SK-N-SH treated with all-trans-retinoic acid at 6 μM for 48 hours (cell line): ENCODE measurements at places on chromosomes 13 and 19.
A peak's percentile ranks its signal among the peaks of the same experiment; 100 is the strongest.

- no peak for ATAC-seq
These were observed 4.0 kb downstream of the POSTN start for GRCh38 chr13:37594550-37594949.

GRCh38 chr19:49142866-49143335 is 12.3 kb downstream of the HRC start:
- peak; percentile 99 for ATAC-seq

- ATAC-seq, result no peak
These were observed 63.7 kb downstream of the KL start for GRCh38 chr13:33079960-33080359.

DNA sequence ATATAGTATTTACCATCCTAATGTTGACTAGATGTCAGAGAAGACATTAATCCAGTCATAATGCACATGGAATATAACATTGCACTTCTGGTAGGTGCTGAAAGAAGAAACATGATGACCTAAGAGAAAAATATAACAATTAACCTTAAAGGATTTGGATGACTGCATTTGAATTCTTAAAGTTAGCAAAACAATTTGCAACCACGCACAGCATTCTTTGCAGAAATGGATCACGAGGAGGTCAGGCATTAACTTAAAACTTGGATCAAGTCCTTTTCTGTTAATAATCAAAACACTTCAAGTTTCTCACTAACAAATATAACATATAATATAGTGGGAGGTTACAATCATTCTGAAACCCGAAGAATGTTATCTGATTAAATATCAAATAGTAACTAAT is 525.0 kb upstream of the SLITRK6 start:
- ATAC-seq, result no peak

- ATAC-seq, result no peak
These were observed 1.3 kb downstream of the FAM174C start for GRCh38 chr19:1276628-1277022.

GRCh38 chr13:61695147-61695546 is 279.5 kb upstream of the PCDH20 start:
- no peak for ATAC-seq

DNA sequence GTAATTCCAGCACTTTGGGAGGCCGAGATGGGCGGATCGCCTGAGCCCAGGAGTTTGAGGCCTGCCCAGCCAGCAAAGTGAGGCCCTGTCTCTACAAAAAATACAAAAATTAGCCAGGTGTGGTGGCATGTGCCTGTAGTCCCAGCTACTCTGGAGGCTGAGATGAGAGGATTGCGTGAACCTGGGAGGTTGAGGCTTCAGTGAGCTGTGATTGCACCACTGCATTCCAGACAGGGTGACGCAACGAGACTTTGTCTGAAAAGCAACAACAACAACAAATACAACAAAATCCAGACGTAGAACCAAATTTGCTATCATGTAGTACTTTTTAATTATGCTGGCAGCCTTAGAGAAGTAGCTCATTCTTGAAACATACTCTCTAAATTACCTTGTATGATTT is 277.1 kb downstream of the KLF5 start:
- ATAC-seq, result no peak

DNA sequence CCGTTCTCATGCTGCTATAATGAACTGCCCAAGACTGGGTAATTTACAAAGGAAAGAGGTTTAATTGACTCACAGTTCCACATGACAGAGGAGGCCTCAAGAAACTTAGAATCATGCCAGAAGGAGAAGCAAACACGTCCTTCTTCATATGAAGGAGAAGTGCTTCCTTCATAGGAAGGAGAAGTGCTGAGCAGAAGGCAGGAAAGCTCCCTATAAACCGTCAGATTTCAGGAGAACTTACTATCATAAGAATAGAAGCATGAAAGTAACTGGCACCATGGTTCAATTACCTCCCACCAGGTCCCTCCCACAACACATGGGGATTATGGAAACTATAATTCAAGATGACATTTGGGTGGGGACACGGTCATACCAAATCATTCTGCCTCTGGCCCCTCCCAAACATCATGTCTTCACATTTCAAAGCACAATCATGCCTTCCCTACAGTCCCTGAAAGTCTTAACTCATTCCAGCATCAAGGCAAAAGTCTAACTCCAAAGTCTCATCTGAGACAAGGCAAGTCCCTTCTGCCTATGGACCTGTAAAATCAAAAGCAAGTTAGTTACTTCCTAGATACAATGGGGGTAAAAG is 10.6 kb downstream of the ACOD1 start:
- no peak for ATAC-seq

- no peak for ATAC-seq
These were observed 6.7 kb downstream of the NAPSA start for GRCh38 chr19:50358483-50359327.

DNA sequence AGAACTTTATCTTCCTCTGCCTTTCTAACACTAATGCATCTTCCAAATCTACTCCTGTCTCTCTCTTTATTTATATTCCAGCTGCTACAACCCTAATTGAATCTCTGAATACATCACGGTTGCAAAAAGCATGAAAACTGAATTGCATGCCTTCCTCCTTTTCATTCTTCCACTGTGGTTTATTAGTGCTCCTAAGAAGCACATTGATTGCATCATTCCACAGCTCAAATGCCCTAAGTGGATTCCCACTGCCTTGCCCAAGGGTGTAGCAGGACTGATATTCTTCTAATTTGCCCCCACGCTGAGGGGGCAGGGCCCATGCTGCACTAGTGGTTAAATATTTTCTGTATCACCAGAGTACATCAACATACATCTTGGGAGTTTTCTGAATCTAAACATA is 640.8 kb downstream of the EFNB2 start:
- no peak for ATAC-seq

GRCh38 chr13:30299786-30300185 is 7.6 kb downstream of the KATNAL1 start:
- no peak for ATAC-seq

GRCh38 chr13:42650506-42650905 is 76.6 kb downstream of the TNFSF11 start:
- ATAC-seq, result peak; percentile 56

DNA sequence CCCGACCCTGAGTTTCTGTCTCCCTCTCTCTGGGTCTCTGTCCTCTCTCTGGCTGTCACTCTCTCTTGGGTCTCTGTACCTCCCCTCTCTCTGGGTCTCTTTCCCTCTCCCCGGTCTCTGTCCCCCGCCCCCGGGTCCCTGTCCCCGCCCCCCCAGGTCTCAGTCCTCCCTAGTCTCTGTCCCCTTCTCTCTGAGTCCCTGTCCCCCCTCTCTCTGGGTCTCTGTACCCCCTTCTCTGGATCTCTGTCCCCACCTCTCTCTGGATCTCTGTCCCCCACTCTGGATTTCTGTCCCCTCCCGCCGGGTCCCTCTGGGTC is 2.3 kb upstream of the FTL start:
- ATAC-seq, result no peak

GRCh38 chr13:42808341-42808940 is 27.1 kb downstream of the FAM216B start:
- peak; percentile 45 for ATAC-seq

DNA sequence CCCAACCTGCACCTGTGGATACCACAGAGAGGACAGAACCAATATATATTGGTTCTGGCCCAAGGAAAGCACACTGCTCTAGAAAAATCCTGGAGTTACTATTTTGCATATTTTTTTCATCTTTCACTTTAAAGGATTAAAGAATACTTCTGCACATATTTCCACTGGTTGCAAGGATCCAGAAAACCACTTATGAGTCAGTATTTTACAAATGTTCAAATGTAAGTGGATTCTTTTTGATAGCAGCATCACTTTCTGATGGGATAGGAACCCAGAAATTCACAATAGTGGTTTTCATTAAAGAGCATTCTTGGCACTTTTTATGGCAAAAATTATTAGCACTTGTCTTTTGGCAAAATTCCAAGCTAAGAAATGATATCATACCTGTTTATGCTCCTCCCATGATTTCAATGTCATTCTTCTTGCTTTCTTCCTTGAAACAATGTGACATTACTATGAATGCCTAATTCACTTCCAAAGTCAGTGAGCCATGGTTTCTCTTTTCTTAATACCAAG is 38.2 kb downstream of the MZT1 start:
- 0 out of 3 replicates have a peak, but pooled peaks have one; percentile 22 for ATAC-seq

DNA sequence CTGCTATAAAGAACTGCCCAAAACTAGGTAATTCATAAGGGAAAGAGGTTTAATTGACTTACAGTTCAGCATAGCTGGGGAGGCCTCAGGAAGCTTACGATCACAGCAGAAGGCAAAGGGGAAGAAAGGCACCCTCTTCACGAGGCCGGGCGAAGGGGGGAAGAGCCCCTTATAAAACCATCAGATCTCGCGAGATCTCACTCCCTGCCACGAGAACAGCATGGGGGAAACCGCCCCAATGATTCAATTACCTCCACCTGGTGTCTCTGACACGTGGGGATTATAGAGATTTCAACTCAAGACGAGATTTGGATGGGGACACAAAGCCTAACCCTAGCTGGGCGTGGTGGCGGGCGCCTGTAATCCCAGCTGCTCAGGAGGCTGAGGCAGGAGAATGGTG is 42.8 kb downstream of the SLC6A16 start:
- no peak for ATAC-seq

DNA sequence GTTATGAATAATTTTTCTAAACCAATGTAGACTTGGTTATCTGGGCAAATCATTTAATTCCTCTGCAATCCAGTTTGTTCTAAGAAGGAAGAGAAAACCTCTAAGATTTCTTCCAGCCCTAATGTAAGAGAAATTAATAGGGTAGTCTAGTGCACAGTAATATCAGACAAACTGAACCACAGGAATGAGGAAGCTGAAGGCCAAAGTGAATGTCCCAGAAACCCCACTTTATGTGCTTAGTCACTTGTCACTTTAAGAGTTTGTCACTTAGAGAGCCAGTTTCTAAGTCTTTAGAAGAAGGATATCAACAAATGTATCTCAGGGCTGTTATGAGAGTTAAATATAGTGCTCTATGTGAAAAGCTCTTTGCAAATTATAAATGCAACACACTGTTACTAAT is 750.6 kb downstream of the DIAPH3 start:
- ATAC-seq, result peak; percentile 46; the same call in 2 of the 3 replicates

GRCh38 chr19:1244693-1245451 is 3.3 kb downstream of the ATP5F1D start:
- no peak for ATAC-seq

- no peak for ATAC-seq
These were observed 339.9 kb downstream of the SLC7A1 start for GRCh38 chr13:29255567-29255966.

GRCh38 chr13:24234200-24234915 is 73.8 kb downstream of the SPATA13 start:
- no peak for ATAC-seq

DNA sequence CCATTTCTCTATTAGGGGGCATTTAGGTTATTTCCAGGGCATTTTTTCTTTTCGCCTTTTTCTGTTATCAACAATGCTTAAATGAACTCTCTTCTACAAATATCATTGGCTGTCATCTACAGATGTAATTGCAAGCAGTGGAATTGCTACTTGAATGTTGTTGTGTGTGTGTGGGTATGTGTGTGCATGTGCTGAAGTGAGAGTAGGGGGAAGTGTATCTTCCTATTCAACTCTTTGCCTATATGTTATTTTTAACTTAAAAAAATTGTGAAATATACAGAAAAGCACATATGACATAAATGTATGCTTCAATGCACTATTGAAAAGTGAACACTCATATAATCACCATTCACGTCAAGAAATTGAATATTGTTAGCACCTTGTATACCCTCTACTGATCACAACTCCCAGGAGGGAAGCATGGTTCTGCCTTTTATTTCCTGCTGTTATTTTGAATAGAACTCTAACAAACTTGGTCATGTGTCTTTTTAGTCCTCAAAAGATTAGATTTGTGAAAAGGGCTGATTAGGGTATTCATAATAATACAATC is 24.7 kb downstream of the WDFY2 start:
- ATAC-seq, result no peak

DNA sequence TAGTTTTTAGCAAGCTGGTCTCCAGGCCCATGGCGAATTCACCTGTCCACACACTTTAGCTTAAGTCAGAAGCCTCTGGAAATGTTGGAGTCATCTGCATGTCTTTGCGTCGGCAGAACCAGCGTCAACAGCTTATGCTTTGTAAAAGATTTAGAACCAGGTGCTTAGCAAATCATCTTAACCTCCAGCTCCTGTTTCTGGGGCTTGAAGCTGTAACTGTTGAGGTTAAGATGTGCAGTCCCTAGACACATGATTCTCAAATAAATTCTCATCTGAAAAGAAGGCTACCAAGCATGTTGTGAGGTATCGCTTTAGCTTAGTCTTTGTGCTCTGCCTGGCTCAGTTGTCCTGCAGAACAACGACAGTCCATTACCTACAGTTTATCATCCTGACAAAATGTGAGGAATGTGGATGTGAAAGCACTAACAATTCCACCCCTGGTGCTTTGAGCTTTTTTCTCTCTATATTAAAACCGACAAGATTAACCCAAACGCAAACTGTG is 4.4 kb downstream of the EFNB2 start:
- no peak for ATAC-seq

GRCh38 chr19:17946965-17947784 is 14.4 kb downstream of the CCDC124 start:
- ATAC-seq, result peak; percentile 68

GRCh38 chr13:113926951-113927660 is 46.8 kb downstream of the C13orf46 start:
- no peak for ATAC-seq

DNA sequence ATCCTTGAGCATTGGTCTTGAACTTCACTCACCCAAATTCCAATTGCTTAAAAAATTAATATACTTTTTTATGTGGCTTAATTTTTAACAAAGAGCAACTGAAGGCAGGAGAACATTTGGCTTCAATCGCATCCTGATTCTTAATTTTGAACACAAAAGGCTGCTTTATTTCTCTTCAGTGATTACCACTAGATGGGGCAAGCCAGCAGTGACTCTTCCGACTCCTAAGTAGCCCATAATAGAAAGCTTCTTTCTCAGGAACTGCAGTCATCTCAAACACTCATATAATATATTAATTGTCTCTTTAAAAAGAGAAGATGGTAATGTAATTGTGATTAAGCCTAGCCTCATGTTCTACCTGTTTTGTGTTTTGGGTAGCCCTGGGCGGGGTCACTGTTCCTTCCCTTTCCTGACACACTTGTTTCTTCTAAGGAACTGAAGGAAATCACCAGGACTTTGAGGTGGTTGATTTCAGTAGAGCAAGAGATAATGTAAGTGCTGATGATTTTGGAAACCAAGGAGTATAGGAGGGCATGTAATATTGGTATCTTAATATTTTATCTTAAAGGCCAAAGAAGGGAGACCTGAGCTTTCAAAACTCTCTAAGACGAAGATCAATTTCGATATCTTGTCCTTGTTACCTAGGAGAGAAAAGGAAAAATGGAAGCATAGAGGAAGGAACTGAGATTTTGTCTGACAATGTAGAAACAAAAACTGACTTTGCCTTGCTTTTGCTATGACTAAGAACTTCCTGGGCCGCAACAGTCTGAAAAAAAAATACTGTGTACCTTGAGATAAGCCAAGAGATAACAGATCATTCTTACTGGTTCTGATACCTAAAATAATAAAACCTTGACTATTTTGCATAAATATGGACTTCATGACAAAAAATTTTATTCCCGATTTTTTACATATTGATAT is 73.1 kb downstream of the TNFSF13B start:
- peak; percentile 64; the same call in 2 of the 3 replicates for ATAC-seq

DNA sequence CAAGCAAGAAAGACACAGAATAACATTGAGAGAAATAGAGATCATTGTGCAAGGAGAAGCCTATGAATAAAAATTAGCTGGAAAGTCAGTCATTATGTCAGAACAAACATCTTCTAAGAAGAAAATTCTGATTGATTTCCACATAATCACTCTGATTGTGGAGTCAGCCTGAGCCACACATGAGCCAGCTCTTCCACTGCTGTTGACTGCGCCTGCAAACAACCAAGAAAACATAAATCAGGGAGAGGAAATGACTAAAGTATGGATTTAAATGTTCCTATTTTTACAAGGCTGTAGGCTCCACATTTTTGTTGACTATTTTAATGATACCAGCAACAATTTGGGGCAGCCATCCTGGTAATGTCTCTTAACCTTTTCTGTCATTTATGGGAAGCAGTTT is 962.3 kb downstream of the EFNB2 start:
- peak; percentile 55; the same call in 1 of the 3 replicates for ATAC-seq
